Keratinocyte (primary cell): ENCODE measurements at places on chromosomes 4 and X.

DNA sequence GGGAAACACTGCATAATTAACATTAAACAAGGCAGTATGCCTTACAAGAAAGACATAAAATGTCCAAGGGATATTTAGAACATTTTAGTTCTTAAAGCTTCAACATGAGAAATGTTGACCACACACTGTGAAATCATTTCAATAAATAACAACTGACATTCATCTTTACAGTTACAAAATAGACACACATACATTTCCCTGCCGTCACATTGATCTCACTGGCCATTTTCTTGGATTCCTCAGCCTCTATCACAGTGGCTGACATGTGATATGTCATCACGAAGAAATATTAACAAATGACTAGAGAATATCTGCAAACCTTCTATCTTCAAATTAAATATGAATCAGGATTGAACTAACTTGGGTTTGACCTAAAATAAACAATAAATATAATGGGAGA, 1.9 kb downstream of the CXCL2 start:
- DNase-seq: no peak

- no peak for DNase-seq
These were observed 189.4 kb downstream of the MAB21L2 start for GRCh38 chr4:150771382-150771781.

DNA sequence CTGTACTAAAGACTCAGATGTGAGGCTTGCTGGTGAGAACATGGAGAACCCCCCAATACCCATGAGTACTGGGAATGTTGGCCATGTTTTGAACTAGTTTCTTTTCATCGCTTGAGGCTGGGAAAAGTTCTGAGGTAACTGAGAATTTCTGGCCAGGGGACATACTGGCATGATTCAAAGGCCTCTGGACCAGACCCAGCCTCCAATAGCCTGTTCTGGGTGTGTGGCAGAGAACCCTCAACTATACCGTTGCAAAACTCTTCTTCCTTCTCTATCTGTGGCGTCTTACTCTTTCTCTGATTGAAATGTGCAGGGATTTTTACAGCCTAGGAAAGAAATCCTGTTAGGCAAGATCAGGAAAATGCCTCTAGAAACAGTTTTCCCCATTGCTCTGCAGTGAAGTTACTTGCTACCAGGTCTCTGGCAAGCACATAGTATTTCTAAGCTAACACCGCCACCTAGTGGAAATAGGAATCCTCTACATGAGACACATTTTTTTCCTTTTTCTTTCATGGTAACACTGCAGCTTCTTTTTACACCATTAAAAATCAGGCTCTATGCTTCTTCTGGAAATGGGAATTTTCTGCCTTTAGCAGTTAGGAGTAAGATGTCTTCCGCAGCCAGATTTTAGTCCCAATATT, 170.7 kb upstream of the ZCCHC13 start:
- no peak for DNase-seq

DNA sequence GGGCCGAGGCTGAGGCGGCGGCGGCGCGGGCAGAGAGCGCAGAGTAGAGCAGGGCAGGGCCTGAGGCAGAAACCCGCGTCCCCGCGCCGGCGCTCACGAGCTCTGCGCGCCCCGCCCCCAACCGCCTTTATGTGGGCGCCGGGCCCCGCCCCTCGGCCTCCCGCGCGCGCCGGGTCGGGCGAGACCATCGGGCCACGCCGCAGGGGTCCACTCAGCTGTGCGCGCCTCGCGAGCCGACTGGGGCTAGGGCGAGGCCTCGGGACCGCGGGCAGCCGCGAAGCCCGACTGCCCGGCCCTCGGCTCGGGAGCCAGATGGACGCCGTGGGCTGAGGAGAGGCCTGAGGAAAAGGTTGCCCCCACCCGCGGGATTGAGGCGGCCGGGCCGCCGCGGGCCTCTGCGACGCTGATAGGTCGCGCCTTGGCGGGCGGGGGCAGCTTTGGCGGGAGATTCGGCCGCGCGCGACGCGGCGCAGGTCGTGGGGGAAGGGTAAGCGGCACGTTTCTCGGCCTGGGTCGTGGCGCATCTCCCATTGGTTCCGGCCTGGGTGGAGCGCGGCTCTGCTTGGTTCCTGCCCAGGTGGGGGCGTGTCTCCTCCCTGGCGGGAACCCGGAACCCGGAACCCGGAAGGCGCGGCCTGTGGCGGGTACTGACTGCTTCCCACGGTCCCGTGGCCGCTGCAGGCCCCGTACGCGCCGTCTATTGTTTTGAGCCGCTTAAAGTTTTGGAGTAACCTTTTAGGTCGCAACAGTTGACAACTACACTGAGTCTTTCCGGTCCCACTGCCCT, at the start of gene SLBP:
TSS of gene SLBP (minus strand) at position 104 of the 787 bp plus-strand sequence. CDS start 131 bp downstream, outside the sequence.
- DNase-seq: peak; percentile 73

DNA sequence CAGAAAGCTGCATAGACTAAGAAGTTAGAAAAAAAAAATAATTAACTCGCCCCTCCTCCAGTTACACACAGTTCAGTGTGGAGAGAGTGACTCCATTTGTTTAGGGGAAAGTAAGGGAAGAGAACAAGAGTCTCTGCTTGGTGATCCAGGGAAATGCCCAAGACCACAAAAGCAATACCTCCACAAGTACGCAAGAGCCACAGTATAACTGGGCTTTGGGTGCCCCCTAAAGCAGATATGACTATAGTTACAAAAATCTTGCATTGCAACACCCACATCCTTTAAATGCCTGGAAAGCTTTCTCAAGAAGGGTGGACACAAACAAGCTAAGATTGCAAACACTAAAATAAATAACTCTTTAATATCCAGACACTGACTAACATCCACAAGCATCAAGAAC, 164.2 kb upstream of the NRK start:
- DNase-seq: no peak

DNA sequence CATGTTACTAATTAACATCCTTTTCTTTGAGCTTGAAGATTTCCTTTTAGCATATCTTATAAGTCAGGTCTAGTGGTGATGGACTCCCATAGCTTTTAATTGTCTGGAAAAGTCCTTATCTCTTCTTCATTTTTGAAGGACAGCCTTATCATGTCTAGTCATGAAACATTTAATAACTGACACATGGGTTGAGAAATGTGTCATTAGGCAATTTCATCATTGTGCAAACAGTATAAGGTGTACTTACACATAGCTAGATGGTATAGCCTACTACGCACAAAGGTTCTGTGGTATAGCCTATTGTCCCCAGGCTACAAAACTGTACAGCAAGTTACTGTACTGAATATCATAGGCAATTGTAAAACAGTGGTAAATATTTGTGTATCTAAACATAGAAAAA, 34.5 kb upstream of the ALG13 start:
- no peak for DNase-seq
